NCI-H510A (cell line): ENCODE measurements at places on chromosomes 4 and X.

GRCh38 chr4:180203349-180203748 lies 2039.9 kb upstream of the TENM3 start:
- no peak for DNase-seq

DNA sequence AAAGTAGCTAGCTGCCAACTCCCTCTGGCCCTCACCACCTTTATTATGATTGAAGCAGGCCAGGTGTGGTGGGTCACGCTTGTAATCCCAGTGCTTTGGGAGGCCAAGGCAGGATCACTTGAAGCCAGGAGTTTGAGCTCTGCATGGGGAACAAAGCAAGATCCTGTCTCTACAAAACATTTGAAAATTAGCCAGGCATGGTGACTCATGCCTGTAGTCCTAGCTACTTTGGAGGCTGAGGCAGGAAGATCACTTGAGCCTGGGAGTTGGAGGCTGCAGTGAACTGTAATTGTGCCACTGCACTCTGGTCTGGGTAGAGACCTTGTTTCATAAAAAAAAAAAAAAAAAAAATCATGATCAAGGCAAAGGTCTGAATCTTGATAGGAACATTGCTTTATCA lies 467.0 kb upstream of the DIPK2B start:
- DNase-seq, result no peak

DNA sequence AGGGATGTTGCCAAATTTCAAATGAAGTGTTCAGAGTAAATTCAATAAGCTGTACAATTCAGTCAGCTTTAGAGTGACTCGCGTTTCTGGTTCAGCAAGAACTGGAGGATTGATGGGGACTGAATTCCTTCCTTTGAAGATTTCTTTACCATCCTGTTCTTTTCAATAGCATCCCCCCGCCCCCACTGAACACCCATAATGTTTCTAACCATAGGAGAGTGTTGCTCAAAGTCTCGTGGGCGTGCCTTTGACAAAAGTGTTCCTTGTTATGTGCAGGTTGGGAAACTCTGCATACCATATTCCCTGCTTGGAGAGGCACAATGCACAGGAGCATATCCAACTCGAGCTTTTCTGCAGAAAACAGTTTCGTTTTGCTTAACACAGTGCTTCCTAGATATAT lies 323.5 kb upstream of the CASK start:
- no peak for DNase-seq

DNA sequence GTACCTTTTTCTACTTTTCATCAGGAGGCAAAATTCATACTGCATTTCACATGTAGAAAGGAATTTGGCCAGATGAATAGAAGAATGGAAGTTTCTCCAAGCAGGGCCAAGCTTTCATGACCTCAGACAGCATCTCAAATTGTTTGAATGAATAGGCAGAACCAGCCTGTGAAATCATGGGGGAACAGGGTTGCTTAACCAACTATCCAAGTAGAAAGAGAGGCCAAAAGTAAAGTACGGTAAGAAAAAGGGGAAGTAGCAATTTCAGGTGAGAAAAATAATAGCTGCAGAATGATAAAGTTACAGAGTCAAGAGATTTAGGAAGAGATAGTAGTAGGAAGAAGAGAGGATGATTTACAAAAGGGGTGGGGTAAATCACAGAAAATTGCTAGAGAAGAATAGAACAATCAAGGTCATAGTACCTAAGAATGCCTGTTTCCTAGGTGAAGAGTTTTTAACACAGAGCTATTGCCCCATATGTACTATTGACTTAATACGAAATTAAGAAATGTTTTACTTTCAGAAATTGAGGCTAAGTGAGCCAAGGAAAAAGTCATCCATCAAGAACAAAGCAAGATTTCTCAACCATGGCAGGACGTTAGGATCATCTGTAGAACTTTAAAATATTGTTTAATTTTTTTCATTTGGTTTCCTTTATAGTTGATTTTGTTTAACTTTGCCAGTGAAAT lies 177.1 kb upstream of the TET2 start:
- DNase-seq, result no peak

GRCh38 chrX:15952212-15952611 lies 97.6 kb upstream of the AP1S2 start:
- DNase-seq, result no peak

DNA sequence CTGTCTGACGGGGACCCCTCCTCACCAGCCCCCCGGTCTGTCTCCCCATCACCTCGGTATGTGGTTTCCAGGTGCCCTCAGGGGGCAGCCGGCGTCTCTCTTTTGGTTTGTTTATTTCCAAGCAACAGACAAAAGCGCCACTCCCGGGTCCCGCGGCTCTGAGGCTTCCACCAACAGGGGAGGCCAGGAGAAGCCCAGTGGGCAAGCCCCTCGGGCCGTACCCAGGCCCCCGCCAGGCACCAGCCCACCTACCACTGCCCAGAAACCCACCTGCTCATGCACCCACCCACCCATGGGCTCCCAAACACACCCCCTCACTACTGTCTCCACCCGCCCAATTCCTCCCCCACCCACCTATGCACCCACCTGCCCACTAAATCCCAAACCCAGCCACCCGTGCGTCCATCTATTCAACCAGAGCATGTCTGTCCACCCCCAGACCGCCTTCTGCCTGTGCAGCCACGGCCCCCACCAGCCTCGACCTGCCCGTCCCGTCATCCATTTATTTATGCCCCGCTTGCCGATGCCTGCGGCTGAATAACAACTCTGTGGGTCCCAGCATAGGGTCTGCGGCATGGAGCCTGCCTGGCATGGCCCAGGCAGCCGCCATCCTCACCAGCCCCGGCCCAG lies 129.8 kb downstream of the FAM53A start:
- no peak for DNase-seq

GRCh38 chr4:15438939-15439524 lies 11.2 kb downstream of the C1QTNF7 start:
- no peak for DNase-seq

- no peak for DNase-seq
These were observed 217.5 kb upstream of the TEX13C start for GRCh38 chrX:125101971-125102755.

GRCh38 chr4:121783210-121783609 lies 17.9 kb upstream of the EXOSC9 start:
- no peak for DNase-seq

GRCh38 chr4:7959078-7959477 lies 19.4 kb upstream of the AFAP1 start:
- no peak for DNase-seq

- no peak for DNase-seq
These were observed 2.8 kb upstream of the SOD3 start for GRCh38 chr4:24792552-24792951.

DNA sequence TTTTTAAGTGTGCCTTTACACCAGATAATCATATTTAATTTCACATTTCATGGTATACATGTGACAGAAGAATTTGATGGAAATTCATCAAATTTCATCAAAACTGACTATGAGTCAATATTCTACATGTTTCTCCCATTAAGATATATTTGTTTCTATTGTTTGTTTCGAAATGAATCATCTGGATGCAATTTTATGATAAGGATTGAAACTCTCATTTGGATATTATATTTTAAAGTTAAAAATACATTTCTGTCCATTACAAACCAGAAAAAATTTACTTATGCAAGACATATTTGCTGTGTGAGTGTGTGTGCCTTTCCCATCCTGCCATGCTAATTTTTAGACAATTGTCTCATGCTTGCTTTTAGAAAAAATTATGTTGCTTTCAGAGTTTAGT lies 52.2 kb downstream of the SULT1B1 start:
- no peak for DNase-seq

DNA sequence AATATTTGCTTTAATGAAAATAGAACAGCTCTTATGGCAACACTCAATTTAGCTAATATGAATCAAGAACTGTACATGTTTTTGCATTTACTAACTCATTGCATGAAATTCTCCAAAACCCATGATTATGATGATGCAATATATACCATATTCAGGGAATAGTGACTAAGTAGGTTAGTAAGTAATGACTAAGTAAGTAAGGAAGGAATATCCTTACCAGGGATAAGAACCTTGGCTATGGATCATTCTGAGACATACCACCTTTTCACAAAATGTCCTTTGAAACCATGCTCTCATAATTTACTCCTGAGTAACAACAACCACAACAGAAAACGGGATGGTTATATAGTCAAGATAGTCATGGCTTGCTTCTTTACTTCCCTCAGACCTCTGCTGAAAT lies 1513.0 kb downstream of the STIM2 start:
- DNase-seq, result no peak

GRCh38 chrX:138082896-138083295 lies 517.0 kb downstream of the ZIC3 start:
- DNase-seq, result no peak

DNA sequence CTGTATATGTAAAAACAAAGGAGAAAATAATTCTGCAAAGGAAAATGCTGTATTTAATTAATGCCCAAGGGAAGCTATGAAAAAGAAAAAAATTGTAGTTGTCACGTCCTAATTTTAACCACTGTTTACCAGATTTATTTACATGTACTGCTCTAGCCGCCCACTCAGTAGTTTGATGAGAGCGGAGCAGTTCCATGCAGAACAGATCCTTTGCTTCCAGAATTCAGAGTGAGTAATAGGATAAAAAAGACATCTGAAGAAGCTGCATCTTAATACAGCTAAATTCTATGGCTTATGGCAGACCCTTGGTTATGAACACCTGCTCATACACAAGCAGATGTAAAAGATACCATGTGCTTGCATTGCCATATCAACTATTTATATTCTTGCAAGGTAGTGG lies 287.0 kb downstream of the GASK1B start:
- DNase-seq, result no peak

GRCh38 chr4:76990288-76991080 lies 40.9 kb downstream of the SEPTIN11 start:
- no peak for DNase-seq

- DNase-seq, result no peak
These were observed 405 bp downstream of the CENPE start for GRCh38 chr4:103197765-103198110.

DNA sequence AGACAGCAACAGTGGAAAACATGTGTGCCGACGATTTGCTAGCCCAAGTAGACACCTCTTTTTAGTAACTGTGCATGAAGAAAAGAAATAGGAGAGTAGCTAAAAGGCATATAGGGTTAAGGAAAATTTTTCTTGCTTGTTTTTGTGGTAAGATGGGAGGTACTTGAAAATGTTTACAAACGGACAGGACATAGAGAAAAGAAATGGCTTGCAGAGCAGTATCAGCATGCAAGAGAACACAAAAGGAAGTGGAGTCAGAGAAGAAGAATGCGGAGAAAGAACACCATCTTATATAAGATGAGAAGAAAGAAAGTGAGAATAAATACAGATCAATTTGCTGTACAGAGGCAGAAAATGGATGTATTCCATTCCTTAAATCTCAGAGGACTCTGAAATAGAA lies 263.7 kb upstream of the ETNPPL start:
- no peak for DNase-seq

DNA sequence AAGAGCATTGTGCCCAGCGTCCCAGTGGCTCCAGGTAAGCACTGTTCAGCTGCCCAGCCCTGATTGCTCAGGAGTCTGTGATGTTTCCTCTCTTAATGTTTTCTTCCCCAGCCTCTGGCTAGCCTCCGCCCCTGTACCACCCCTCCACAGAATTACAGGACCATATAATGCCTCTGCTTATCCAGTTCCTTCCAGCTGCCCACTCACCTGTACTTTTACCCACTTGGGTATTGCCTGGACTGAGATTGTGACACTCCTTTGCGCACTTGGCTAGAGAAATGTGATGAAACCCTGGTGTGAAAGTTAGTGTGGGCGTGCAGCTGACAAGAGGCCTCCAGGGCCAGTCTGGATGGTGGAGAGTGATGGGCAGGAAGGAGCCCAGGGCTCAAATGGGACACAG lies at the start of gene AWAT2:
Gene AWAT2 (minus strand): TSS at position 14 of the 400 bp plus-strand sequence. CDS start 6 bp downstream, at position 8.
- no peak for DNase-seq

DNA sequence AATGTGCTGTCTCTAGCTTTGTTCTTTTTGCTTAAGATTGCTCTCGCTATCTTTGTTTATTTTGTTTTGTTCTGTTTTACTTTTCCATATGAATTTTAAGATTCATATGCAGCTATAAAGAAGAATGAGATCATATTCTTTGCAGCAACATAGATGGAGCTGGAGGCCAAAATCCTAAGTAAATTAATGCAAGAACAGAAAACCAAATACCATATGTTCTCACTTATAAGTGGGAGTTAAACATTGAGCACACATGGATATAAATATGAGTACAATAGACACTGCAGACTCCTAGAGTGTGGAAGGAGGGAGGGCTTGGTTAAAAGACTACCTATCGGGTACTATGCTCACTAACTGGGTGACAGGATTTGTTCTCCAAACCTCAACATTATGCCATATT lies 237.8 kb downstream of the TRAM1L1 start:
- DNase-seq, result no peak

DNA sequence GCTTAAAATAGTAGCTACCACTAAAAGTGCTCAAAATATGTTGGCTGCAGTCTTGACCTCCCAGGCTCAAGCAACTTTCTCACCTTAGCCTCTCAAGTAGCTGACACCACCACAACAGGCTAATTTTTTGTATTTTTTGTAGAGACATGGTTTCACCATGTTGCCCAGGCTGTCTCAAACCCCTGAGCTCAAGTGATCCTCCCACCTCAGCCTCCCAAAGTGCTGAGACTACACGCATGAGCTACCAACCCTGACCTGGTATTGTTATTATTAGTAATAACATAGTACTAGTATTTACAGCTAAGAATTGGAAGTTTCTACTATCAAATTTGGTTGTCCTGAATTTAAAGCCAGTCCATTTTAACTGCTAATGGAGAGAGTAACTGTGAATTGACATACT lies 18.0 kb downstream of the STAP1 start:
- no peak for DNase-seq

DNA sequence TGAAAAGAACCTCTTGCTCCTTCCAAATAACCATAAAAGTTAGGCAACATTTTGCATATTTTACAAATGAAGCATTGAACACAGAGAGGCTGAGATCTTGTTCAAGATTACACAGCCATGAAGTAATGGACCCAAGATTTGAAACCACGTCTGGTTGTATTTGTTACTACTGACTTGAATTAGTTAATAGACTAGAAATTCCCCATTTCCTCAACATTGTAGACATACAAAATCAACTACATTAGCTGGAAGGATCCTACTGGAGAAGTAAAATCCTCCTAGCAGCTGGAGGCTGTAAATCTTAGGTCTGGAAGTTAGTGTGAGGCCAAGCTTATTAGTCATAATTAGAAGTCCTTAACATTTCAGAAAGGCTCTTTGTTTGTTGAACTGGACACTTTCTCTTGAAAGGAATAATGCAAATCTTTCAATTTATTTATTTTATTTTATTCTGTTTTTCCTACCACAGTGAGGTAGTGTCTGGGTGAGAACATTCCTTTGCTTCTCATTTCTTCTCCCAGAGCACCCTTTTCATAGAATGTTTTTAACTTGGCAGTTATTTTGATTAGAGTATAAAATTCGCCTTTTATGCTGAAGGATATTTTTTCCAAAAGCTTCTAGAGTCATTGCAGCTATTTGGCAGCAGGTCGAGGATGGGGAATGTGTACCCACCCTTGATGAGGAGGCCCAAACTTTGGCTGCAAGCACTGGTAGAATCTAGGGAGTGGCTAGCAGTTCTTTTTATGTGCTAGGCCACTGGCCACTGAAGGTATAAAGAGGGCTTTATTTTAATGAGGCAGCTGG lies 62.0 kb upstream of the CLNK start:
- no peak for DNase-seq

GRCh38 chrX:43734444-43734843 lies 78.3 kb downstream of the MAOA start:
- no peak for DNase-seq
